Stimulated activated CD4-positive, alpha-beta T cell treated with anti-CD3 and anti-CD28 coated beads, Interleukin-1b, Interleukin-23, amount 100 ng/mL, for 1 hour (primary cell): ENCODE measurements at places on chromosomes 11 and 22.

- no peak for DNase-seq
These were observed 5.2 kb downstream of the TMEM134 start for GRCh38 chr11:67463680-67464410.

DNA sequence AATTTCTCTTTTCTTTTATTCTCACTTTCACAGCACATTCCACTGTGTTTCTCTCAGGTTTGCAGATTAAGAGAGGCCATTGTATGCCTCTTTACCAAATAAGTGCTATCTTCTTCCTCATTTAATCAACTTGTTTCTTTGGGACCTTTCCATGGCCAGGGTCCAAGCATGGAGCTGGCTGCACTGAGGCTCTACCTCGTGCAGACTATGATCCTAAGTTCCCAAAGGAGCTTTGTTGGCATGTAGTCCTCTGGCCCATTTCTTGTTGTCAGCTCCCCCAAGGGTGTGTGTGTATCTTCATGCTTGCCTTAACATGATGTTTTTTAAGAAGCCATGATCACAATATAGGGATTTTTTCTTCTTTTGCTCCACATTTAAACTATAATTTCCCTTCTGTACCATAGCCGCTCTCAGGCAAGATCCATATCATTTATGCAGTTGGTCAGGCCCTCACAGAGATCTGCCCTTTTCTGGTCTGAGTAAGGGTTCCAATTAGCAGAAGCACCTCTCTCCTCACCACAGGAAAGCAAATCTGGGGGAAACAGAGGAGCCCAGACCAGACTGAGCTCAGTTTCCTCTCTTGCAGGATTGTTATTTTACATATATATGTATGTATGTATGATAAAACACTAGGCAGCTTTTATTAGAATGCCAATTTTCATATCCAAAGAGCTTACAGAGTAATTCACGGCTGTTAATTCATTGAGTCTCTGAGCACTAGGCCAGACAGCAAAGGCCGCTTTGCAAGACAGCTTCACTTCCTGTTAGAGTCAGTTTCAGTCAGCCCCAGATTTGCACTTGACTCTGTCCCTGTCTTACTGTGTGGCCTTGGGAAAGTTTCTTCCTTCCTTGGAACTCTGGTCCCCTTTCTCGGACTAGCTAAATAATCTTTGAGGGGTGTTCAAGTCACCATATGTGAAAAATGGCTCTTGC is 34.3 kb downstream of the CYB5R2 start:
- no peak for DNase-seq

DNA sequence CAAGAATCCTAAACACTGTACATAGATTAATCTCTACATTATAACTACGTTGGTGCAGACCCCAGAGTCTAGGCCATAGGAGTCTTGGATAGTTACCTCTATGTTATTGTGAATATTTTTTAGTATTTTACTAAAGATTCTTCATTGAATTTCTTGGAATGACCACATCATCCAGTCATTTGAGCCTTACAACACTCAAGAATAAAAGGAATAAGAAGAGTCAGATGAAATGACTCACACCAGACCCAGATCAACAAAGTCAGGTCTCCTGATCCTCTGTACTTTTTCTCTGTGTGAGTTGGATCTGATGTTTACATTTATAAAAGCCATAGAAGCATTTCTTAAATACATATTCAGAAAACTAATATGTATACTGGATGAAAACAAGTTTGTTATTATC is 179.2 kb upstream of the ARHGAP20 start:
- no peak for DNase-seq

DNA sequence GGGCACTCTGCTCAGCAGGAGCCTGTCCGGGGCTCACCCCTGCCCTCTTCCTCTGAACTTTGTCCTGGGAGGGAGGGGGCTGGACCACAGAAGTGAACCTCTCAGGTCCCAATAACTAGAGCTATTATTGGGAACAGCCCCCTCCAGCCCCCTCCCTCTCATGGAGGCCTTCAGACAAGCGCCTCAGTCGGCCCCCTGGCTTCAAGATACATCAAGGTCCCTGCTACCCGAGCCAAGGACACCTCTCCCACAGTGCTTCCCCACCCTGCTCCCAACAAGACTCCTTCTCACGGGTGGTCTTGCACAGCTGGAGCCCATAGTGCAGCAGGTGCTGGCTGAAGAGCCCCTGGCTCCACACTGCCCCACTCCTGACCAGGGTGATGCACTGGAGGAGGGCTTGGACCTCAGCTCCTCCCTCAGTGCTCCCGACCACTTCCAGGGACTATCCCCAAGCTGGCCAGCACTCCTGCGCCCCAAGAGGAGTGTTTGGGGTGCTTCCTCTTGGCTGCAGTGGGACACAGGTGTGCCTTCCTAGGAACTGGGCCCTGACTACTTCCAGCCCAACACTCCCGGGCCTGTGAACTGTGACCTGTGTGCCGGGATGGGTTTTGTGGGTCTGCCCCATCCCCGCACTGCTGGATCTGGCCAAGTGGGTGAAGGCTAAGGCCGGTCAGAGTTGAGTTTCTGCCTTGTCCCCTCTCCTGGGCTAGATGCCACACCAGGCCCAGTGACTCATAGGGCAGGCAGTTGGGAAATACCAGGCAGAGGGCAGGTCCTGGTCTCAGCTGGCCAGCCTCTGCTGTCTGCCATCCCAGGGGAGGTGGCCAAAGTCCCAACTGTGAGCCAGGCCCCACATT is 2.2 kb downstream of the PNPLA2 start:
- no peak for DNase-seq

- no peak for DNase-seq
These were observed 10.0 kb upstream of the TRIM29 start for GRCh38 chr11:120147950-120148270.

- no peak for DNase-seq
These were observed 4.9 kb upstream of the ATF4 start for GRCh38 chr22:39515266-39516050.

DNA sequence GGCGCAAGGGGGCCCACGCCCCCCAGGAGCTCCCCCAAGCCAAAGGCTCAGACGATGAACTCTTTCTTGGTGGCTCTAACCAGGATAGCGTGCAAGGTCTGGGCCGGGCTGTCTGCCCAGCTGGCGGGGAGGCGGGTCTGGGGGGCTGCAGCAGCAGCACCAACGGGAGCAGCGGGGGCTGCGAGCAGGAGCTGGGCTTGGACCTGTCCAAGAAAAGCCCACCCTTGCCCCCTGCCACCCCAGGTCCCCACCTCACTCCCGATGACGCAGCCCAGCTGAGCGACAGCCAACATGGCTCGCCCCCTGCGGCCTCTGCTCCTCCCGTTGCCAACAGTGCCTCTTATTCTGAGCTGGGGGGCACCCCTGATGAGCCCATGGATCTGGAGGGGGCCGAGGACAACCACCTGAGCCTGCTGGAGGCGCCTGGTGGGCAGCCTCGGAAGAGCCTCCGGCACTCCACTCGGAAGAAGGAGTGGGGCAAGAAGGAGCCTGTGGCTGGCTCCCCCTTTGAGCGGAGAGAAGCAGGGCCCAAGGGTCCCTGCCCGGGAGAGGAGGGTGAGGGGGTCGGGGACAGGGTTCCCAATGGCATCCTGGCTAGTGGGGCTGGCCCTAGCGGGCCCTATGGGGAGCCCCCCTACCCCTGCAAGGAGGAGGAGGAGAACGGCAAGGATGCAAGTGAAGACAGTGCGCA is 21.6 kb upstream of the TMEM191C start:
- no peak for DNase-seq

GRCh38 chr11:119337581-119338317 is 2.9 kb downstream of the C1QTNF5 start:
- no peak for DNase-seq

DNA sequence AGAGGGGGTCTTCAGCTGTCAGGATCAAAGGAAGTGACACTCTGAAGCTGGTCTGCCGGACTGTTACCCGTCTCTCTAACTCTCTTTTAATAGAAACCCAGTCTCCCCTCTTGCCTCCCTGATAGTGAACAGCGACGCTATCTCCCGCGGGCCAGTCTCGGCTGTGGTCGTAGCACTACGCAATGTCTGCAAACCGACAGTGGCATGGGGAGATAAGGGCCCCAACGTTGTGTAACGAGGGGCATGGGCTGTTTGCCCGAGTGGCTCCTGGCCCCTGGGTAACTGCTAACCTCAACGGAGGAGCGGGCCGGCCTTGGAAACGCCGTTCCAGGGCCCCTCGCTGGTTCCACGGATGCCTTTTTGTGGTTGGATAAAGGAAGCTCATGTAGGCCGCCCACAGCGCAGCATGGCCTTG is 23.3 kb downstream of the ZBTB16 start:
- no peak for DNase-seq

GRCh38 chr11:30949838-30950237 is 363.7 kb upstream of the MPPED2 start:
- no peak for DNase-seq

DNA sequence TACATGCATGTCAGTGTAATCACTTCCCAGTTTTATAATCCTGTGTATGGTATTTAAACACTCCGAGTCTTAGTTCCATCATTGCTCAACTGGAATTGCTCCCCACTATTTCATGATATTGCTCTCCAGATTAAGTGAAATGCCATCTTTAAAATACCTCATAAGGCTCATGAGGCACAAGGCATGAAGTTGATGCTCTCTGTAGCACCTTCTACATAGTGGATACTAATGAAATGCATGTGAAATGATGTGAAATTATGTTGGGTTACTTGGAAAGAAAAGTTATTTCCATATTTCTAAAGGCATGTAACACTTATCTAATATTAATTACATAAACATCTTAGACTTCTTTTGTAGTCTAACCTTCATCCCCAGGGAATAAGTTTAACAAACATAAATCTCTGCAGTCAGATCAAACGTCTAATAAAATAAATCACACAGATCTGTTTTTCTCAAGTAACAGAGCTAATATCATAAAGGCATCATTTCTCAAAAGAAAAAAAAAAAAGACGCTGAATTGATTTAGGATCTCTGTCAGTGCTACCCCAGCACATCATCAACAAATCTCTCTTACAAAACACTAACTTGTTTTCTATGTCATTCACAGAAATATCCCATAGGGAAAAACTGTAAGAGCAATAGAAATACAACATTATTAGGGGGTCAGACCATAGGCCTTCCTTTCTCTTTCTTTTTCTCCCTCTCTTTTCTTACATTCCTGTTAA is 736.0 kb upstream of the LRRC4C start:
- no peak for DNase-seq

DNA sequence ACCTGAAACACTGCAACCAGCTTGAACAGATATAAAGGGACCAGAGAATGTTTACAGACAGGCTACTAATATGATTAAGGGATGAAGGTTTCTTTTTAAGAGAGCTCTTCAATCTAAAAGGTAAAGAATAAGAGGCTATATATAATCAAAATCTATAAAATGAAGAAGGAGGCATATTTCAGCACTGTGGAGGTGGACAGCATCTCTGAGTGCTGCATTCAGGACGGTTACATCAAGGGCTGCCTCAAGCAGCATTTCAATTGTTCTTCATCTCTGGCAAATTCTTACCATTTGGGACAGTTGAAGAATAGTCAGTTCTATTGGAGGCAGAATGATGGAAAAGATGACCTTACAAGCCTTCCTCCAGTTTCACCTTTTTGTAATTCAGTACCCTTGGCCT is 139.6 kb upstream of the LMO1 start:
- no peak for DNase-seq

DNA sequence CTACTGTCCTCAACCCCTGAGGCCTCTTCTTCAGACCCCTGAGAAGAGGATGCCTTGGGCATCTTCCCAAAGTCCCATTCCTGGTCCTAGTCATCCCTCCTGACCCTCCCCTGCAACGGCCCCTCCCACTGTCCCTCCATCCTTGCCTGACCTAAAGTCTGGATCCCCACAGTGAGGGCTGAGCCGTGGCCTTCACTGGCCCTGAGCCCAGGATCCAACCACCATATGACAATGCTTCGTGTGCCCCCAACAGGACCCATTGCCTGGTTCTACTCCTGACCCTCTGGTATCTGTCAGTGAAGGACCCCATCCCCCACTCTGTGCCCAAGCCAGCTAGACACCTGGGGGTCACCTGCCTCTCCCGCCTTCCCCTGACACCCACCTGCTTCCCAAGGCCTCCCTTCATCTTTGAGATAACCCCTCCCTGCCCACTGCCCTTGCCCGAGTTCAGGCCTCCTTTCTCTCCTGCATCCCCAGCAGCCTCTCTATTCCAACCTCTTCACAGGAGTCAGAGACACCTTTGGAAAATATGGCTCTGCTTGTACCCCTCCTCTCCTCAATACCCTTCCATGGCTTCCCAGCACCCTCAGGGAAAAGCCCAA is 48.0 kb downstream of the LRRC32 start:
- DNase-seq = no peak

DNA sequence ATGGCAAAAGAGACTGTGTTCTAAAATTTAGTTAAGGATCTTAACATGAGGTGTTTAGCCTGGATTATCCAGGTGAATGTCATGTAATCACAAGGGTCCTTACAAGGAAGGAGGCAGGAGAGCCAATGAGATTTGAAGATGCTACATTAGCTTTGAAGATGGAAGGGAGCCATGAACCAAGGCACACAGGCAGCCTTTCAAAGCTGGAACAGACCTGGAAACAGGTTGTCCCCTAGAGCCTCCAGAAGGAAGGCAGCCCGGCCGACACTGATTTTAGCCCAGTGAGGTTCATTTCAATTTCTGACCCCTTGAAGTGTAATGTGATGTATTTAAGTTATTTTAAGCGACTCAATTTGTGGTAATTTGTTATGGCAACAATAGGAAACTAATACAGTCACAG is 195.3 kb upstream of the MTMR2 start:
- DNase-seq = no peak

- DNase-seq = no peak
These were observed 8.8 kb downstream of the CASTOR1 start for GRCh38 chr22:30280505-30280904.

GRCh38 chr11:73398721-73399120 is 22.5 kb downstream of the RELT start:
- no peak for DNase-seq

GRCh38 chr22:49295851-49296560 is 531.7 kb downstream of the BRD1 start:
- DNase-seq = no peak

- no peak for DNase-seq
These were observed 56.0 kb downstream of the COPB1 start for GRCh38 chr11:14443638-14444037.

DNA sequence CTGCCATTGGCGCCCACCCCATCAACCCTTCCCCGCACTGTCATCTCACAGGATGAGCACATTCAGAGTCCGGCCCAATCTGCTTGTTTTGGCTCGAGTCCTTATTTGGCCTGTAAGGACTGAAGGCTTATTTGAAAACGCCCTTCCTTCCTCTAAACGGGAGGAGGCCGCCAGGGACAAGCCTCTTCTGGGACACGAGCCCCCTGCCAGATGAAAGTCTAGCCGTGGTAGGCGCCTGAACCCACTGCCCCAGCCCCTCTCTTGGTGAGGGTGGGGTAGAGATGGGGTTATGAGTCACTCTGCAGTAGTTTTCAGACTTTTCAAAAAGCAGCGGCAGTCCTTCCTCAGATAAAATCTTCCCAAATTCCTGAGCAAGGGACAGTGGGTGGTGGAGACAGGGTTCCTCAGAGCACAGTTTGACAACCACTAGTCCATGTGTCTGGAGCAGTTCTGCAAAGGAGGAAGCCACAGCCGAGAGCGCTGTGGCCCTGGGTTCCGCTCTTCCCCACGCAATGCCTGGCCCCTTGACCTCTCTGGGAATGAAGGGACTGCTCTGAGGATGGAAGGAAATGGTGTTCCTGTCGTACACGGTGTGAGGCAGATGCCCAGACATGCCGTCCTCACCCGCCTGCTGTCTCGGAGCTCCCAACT is 57.0 kb downstream of the MYH9 start:
- no peak for DNase-seq
